MM.1S (cell line): ENCODE measurements at places on chromosomes 2 and 18.
A peak's percentile ranks its signal among the peaks of the same experiment; 100 is the strongest.

DNA sequence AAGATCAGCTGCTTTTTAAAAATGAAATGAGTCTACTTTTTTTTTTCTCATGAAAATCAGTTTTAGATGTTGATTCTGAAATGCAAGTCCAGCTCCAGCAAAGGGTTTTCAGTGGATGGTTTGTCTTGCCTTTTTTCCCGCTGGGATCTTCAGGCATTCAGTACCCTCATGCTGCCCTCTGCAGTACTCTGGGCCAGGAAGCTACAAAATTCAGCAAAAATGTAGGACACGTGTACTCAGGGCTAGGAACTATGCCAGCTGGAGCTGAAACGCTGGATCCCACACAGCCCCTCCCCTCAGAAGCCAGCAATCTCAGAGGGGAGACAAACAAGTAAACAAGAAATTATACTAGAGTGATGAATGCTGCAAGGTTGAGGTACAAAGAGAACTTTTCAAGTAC is 97.3 kb downstream of the MMADHC start:
- DNase-seq, result no peak

DNA sequence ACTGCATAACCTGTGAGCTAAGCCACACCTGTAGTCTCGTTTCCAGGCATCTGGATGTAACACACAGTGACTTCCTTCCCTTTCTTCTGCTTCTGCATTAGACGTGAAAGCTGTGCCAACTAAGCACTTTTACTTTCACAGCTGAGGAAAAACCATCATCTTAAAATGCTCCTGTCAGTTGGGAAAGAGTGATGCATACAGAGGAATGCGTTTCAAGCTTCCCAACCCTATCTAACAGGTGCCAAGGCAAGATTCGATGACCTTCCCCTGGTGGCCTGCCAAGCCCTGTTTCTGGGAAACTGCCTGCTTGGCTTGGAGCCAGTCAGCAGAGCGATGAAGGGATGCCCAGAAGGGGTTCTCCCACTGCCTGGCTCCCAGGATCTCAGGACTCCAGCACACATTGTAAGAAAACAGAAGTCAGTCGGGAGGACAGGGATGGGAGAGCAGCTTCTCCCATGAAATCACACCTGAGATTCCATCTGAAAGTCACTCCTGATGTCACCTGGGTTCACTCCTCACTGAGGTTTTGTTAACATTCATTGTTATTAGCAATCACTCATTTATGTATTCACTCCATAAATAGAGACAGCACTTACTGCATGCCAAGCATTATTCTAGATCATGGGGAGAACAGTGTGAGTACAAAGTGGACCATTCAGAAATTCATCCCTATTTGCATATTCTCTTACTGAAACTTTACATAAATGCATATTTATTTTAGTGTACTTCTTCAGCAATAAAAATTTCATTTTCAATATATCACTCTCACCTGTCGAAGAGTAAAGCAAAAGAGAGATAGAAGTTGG is 64.1 kb downstream of the DTNA start:
- DNase-seq, result peak; percentile 68

DNA sequence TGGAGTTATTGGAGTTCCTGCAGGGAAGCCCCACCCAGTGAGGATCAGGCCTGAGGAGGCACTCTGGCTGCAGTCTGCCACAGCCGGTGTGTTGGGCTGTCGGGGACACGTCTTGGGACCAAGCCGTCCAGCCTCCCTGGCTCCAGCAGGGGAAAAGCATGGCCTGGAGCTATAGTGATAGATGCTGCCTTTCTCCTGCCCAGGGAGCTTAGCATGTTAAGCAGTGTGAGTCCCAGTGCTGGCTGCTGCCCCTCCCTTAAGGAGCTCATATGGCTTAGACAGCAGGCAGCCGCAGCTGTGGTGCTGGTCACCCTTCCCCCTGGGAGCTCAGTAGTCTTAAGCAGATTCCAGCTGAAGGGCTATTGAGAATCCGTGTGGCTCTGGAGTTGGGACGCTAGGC is 78.9 kb downstream of the CERS6 start:
- DNase-seq, result no peak

DNA sequence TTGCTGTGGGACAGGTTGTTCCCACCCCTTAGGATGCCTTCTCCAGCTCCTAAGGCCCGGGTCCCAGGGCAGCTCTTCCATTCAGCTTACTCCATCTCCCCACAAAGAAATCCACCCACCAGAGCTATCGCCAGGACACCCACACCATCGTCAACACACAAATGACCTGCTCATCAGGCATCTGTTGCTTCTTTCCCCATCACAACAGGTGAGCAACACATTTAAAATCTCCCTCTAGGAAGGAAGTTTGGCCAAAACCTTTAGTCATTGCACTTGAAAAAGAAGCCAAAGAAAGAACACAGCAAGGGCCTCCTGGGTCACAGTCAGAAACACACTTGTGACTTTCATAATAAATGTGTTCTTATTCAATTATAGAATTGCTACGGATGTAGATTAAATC is 289.0 kb downstream of the PIEZO2 start:
- no peak for DNase-seq

DNA sequence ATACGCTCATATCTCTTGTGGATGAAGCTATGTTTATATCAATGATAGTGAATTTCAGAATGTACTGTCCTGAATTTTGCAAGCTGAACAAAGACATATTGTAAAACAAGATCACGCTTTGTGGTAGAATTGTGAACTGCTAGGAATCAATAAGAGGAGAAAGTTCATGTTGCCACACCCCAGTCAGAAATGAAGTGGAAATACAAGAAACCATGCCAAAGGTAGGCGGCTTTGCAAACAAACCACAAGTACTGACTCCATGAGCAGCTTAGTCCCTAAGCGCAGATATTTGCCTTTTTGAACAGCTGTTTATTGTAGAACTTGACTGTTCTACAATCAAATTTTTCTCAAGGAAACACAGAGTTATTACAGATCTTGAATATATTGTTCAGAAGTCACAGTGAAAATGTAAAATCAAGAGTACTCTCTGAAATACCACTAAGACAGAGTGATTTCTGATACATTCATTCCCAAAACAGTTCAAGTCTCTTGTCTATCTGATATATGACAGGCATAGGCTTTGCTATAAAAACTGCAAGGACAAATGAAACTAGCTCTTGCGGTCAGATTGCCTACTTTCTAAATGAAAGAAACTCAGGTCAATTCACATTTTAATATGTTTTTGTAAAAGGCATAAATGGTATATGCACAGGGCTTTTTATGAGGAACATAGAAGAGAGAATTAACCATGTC is 120.9 kb upstream of the CDH19 start:
- no peak for DNase-seq

DNA sequence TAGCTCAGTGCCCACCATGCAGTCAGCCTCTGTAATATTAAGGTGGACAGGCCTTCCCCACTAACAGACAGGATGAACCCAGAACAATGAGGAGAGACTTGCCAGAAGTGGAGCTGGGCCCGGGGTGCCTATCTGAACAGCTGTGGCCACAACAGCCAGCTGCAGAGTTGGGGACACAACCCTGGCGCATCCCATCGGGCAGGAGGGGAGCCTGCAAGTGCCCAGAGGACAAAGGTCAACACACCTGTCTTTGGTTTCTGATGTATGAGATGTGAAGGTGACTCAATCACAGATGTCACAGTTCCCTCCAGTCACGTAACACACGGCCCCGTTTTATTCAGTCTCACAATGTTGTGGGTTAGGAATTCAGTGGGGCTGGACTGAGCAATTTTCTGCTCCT is 48.2 kb upstream of the TAF1B start:
- DNase-seq, result no peak

DNA sequence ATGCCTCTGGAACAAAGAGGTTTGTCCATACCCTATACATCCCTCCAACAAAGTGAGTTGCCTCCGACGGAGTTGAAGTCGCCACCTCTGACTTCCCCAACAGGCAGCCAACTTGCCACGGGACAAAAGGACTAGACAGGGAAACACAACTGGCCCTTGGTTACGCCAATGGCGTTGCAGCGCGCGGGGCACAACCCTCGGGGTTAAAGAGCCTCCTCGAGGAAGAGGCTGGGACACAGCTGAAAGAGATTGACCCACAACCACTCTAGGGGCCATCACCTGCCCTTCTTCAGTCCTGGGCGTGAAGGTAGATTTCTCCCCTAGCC is 545 bp downstream of the GTF3C2 start:
- DNase-seq, result no peak

DNA sequence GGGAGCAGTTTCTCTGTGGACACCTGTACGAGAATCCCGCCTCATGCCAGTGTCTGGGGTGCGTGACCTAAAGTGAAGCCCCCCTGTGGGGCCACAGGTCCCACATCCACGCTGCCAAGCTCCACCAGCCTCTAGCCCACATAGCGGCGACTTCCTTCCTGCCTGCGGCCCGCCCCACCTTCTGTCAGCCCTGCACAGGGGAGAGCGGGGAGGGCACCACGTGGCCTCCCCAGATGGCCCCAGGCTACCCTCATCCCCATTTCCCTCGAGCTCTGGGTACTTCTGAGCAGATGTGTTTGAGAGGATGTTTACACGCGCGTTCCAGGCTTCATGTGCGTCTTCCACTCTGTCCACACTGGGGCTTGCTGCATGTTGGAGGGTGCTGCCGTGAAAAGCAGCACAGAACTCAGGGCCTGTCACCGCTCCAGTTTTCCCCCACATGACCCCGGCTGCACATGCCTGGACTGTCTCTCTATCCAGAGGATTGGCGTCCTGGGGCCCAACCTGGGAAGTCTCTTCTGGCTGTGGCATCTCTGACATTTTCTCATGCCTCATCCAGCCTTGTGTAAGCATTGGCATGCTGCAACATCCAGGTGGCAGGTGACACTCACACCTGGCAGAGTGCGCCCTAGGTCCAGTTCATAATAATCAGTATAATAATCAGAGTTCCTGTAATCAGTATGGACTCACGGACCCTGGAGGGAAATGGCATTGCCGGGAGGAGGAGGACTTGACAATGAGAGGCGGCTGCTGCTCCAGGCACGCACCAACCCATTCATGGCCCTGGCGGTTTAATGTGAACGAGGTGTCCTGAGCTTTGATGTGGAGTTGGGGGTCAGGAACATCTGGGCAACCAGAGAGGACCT is 146.3 kb upstream of the TWIST2 start:
- DNase-seq, result no peak

- DNase-seq, result no peak
These were observed 36.7 kb downstream of the RMC1 start for GRCh38 chr18:23539911-23540525.

DNA sequence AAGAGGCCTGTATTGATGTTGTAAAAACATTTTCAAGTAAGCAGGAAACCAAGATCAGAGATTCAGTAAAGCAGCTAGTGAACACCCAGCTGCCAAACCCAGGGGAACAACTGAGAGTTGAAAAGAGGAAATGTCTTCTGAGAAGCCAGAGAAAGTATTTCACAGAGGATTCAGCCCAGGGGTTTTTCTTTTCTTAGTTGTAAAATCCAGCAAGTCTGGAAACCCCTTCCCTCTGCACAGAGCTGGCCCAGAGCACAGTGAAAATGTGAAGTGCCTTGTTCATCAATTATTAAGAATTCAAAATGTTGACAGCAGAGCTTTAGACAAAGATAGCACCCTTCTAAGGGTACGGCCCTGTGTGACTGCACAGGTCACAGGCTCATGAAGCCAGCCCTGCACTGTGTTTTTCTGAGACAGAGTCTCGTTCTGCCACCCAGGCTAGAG is 28.4 kb downstream of the AFF3 start:
- no peak for DNase-seq

- peak; percentile 34 for DNase-seq
These were observed 221.8 kb downstream of the INSIG2 start for GRCh38 chr2:118309946-118310680.

DNA sequence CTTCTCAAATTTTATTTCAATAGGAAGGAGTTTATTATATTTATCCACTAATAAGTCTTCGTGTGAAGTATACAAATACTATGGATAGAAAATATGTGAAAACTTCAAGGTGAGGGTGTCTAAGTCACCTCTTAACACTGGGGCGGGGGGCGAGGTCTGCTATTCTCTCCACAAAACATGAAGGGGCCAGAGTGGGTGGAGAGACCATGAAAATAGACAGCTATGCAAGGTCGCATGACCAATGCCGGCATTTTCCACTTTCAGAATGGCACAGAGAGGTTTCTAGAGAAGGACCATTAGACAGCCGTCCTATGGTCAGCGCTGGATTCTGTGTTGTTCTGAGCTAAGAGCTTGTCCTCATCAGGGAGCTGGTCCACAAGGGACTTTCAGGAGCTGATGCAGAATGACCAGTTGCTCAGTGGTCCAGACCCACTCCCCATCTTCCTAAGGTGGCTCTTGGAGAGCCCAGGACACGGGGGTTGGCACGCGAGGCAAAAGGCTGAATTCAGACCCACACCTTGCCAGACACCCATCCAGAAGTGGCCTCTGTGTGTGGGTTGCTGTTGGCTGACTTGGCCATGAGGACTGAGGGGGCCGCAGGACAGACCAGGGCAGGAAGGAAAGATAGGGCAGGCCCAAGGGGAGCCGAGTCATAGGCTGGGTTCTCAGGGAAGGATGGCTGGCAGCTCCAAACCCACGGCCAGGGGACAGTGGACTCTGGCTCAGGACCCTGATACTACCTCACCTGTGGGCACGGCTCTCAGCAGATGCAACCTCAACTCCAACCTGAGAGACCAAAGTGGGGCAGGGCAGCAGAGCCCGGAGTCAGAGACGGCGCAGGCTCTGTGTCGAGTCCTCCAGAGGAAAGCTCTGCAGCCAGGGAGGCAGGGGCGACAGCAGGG is 69.8 kb downstream of the NDUFA10 start:
- DNase-seq, result no peak

- DNase-seq, result no peak
These were observed 3.2 kb downstream of the ALLC start for GRCh38 chr2:3661149-3661660.

DNA sequence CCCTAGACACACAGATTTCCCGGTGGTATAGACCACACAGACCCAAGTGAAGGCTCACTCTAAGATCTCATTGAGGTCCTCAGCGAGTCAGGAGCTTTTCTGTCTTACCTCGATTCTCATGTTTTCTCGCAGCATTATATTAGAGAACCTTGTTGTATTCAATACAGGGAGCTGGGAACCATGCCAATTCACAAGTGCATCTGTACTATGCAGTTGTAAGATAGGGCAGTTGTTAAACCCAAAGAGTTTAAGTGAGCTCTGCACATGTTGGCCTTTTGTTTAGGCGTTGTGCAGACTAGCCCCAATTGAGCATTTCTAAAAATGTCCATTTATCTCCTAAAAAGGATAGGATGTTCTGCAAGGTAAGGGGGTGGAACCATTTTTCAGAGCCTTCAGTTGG is 59.6 kb downstream of the FEZ2 start:
- DNase-seq, result no peak

DNA sequence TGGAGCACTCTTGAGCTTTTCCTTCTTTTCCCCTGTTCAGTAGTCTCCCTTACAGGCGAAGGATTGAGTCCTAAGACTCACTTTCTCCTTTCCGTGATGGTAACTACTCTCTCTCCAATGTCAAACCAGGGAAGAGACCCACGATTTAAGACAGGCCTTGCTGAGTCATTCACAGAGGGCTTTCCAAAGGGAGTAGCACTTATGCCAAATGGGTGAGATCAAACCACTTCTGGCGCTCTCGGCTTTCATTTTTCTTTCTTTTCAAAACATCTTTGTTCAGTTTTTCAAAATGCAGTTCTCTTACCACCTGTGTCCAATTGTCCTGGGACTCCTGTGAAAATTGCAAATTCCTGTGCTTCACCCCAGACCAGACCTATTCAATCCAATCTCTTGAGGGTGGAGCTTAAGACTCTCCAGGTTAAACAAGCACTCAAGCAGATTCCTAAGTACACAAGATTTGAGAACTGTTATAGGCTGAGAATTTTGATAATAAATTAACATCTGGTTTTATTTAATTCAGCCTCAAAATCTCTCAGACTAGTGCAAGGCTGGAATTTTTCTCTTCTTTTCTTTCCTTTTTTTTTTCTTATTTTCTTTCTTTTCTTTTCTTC is 14.4 kb upstream of the MRPL19 start:
- no peak for DNase-seq
